Activated T-helper 2 cell treated with anti-CD3 and anti-CD28 coated beads, Interferon-gamma antibody, Interleukin-2, Interleukin-4, amounts not matched to agents 10 μg/mL and 5 μg/mL and 100 μg/mL, durations not matched to agents 14 hours and 24 hours and 36 hours (primary cell): ENCODE measurements at places on chromosomes 4 and X. TPM values are rescaled to one million over a fixed set of nuclear protein-coding genes. Genes with fewer than 3 reads are reported as not detected.

AADAT gene
- total RNA-seq, result not detected in 2 replicates

DNA sequence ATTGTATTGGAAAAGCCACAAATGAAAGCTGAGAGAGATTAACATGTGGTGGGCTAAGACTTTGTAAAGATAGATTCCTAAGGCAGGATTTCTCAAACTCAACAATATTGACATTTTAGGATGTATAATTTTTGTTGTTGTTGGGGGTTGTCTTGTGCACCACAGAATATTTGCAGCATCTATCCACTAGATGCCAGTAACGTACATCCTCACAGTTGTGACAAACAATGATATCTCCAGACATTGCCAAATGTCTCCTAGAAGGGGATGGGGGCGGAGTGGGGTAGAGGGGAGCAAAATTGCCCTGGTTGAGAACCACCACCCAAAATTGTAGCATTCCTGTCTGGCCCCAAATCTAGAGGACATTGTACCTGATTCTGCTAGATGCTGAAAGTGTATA lies 14.7 kb upstream of the CBR4 start:
- no peak overlapping the region for H3K27ac ChIP-seq
- no peaks in the 10 kb centered on the region for H3K4me1 ChIP-seq
- no peak for DNase-seq
- H3K36me3 ChIP-seq, result no peaks in the 10 kb centered on the region
- no peak overlapping the region for H3K4me3 ChIP-seq

DNA sequence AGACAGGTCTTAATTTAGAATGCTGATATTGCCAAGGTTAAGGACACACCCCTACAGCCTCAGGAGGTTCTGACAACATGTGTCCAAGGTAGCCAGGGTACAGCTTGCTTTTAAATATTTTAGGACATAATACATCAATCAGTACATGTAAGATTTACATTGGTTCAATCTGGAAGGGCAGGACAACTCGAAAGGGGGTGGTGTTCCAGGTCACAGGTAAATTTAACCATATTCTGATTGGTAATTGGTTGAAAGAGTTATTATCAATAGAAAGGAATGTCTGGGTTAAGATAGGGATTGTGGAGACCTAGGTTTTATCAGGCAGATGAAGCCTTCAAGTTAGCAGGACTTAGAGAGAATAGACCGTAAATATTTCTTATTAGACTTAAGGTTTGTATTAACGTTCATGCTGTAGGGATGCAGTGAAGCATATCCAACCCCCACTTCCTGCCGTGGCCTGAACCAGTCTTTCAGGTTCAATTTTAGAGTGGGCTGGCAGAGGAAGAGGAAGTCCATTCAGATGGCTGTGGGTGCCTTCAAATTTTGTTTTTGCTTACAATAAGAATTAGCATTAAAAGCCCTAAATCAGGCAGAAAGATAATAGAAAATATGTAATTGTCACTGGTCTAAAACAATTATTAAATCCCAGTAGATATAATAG lies 136.5 kb upstream of the GALNTL6 start:
- no peaks in the 10 kb centered on the region for H3K4me1 ChIP-seq
- no peaks in the 10 kb centered on the region for H3K27me3 ChIP-seq
- H3K36me3 ChIP-seq, result no peaks in the 10 kb centered on the region
- DNase-seq, result no peak
- no peak overlapping the region for H3K4me3 ChIP-seq

- no peak overlapping the region for H3K27ac ChIP-seq
- DNase-seq, result no peak
- H3K36me3 ChIP-seq, result no peaks in the 10 kb centered on the region
- no peak overlapping the region for H3K4me3 ChIP-seq
These were observed 5.1 kb upstream of the DCLK2 start for GRCh38 chr4:150072906-150073714.

MAD2L1 gene
- 68.7 and 70.8 TPM in 2 replicates for total RNA-seq

AMOT gene
- 1.7 TPM in 2 replicates for total RNA-seq

GRCh38 chr4:139857021-139857420 lies 191.4 kb downstream of the MGST2 start:
- DNase-seq, result peak; percentile 14
- no peaks in the 10 kb centered on the region for H3K36me3 ChIP-seq
- H3K4me1 ChIP-seq, result peaks cover 42% of the 10 kb centered on the region
- no peak overlapping the region for H3K27ac ChIP-seq
- peaks cover 29% of the 10 kb centered on the region for H3K27me3 ChIP-seq

GRCh38 chr4:188783606-188784160 lies 644.4 kb downstream of the TRIML1 start:
- no peak overlapping the region for H3K4me3 ChIP-seq
- H3K36me3 ChIP-seq, result no peaks in the 10 kb centered on the region
- no peak for DNase-seq
- H3K27me3 ChIP-seq, result no peaks in the 10 kb centered on the region
- H3K4me1 ChIP-seq, result no peaks in the 10 kb centered on the region
- no peak overlapping the region for H3K27ac ChIP-seq

DNA sequence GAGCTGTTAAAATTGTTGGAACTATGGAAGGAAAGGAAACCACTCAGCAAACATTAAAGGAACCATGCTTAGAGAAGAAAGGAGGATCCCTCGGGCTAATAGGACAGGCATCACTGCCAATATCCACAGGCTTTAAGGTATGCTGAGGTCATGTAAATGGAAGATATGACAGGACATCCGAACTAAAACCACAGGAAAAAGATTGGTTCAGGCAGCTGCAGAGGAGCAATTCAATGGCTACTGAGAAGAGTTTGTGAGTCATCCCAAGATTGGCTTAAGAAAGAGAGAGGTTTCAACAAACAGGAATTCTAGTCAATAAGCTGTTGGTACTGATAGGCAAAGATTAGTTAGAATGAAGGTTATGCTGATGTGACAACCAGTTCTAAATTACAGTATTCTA lies 106.4 kb upstream of the FAM241A start:
- DNase-seq, result no peak
- peaks cover 10% of the 10 kb centered on the region for H3K27me3 ChIP-seq
- no peak overlapping the region for H3K4me3 ChIP-seq
- no peak overlapping the region for H3K27ac ChIP-seq
- H3K36me3 ChIP-seq, result no peaks in the 10 kb centered on the region

ATOH1 gene
- total RNA-seq, result not detected in 2 replicates

DNA sequence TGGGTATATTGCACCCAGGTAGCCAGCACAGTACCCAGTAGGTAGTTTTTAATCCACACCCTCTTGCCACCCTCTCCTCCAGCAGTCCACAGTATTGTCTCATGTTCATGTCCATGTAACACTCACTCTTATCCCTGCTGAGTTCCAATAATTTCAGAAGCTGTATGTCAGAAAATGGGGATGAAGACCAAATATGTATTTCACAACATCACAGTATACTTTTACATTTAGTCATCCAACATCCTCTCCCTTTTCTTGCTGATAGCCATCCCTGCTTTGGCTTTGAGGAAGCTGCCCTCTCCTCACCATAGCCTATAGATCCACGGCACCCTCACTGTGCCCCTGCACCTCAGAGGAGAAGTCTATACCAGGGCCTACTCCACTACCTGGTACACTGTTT lies 126.0 kb upstream of the LDB2 start:
- no peaks in the 10 kb centered on the region for H3K4me1 ChIP-seq
- no peaks in the 10 kb centered on the region for H3K27me3 ChIP-seq
- H3K4me3 ChIP-seq, result no peak overlapping the region
- DNase-seq, result no peak

AP1S2 gene
- 33.8 and 35.5 TPM in 2 replicates for total RNA-seq

GRCh38 chrX:71128915-71129765 lies 10.7 kb downstream of the MED12 start:
- peak overlapping the region; percentile 82 for H3K27ac ChIP-seq
- no peaks in the 10 kb centered on the region for H3K27me3 ChIP-seq
- H3K4me3 ChIP-seq, result peak overlapping the region; percentile 58

GRCh38 chr4:121009578-121010478 lies 62.5 kb downstream of the NDNF start:
- H3K27me3 ChIP-seq, result no peaks in the 10 kb centered on the region
- no peak for DNase-seq
- H3K4me3 ChIP-seq, result no peak overlapping the region
- no peaks in the 10 kb centered on the region for H3K36me3 ChIP-seq
- H3K4me1 ChIP-seq, result no peaks in the 10 kb centered on the region

GRCh38 chr4:99809326-99809725 lies 7.3 kb upstream of the DAPP1 start:
- peaks cover 4% of the 10 kb centered on the region for H3K27me3 ChIP-seq
- no peak overlapping the region for H3K4me3 ChIP-seq
- no peak for DNase-seq
- no peaks in the 10 kb centered on the region for H3K36me3 ChIP-seq
- H3K4me1 ChIP-seq, result peaks cover 24% of the 10 kb centered on the region

DNA sequence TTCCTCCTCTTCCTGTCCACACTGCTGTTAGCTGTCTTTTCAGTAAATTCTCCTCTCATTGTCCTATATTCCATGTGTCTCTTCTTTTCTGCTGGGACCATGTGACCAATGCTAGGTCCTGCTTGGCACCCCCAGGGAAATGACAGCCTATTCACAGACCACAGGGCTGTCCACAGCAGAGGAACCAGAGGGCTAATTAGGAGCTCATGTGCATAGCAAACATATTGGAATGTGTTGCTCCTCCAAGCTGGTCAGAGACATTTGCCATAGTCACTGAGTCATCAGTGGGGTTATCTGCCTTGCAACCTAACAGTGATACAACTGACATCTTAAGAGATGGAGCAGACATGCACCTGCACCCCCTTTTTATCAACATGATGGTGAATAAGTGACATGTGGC lies 67.9 kb upstream of the PUDP start:
- no peak for DNase-seq
- H3K4me3 ChIP-seq, result no peak overlapping the region

DNA sequence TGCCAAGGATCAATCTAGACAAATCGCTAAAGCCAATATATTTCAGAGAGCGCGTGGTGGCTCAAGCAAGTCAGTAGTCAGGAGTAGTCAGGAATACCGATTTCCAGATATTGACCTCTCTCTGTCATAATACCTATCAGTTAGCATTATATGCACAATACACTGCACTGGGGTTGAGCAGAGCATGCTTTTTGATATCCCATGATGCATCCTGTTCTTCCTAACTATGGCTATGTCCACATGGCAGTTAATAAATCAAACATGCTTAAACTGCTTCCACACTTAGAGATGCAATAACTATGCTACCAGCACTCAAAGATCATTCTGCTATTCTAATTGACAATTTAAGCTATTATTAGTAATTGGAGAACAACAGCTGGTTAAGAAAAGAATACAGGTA lies 6.2 kb downstream of the BRWD3 start:
- peaks cover 23% of the 10 kb centered on the region for H3K36me3 ChIP-seq
- no peak overlapping the region for H3K4me3 ChIP-seq
- H3K27me3 ChIP-seq, result no peaks in the 10 kb centered on the region
- H3K4me1 ChIP-seq, result peaks cover 14% of the 10 kb centered on the region
